ENCODE measurements at places on chromosomes 12 and 14.

- H3K4me3 ChIP-seq, result no peak overlapping the region
- DNase-seq, result no peak
- H3K27me3 ChIP-seq, result no peaks in the 10 kb centered on the region
- H3K4me1 ChIP-seq, result peaks cover 37% of the 10 kb centered on the region
- no peaks in the 10 kb centered on the region for H3K36me3 ChIP-seq
Observed at GRCh38 chr14:50233951-50234250, 2.5 kb upstream of the SOS2 start.

- peak overlapping the region; percentile 57 for H3K27ac ChIP-seq
- H3K27me3 ChIP-seq, result no peaks in the 10 kb centered on the region
- no peak overlapping the region for H3K4me3 ChIP-seq
- no peak for DNase-seq
- H3K36me3 ChIP-seq, result no peaks in the 10 kb centered on the region
Observed at GRCh38 chr12:24798335-24798734, 150.6 kb downstream of the BCAT1 start.

DNA sequence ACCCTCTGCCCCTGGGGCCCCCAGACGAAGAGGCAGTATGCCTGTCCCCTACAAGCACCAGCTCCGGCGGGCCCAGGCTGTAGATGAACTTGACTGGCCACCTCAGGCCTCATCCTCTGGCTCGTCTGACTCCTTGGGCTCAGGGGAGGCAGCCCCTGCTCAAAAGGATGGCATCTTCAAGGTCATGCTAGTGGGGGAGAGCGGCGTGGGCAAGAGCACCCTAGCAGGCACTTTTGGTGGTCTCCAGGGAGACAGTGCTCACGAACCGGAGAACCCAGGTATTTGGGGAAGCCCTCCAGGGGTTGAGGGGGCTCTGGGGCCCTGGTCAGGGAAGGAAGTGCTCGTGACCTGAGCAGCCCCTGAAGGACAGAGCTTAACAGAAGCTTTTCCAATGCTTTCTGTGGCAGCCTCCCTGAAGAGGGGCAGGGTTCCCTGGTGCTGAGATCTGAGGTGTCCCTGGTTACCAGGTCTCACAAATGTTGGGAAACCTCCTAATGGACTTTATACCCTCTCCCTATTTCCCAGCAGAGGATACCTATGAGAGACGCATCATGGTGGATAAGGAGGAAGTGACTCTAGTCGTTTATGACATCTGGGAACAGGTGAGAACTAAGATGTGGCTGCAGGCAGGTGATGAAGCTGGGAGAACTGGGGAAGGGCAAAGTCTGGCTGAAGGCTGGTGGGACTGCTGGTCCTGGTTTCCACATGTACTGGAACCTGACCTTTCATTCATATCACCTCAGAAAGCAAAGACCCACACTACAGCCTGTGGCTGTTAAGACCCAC lies 1.9 kb downstream of the REM2 start:
- H3K27me3 ChIP-seq, result peaks cover 20% of the 10 kb centered on the region
- H3K4me1 ChIP-seq, result peaks cover 75% of the 10 kb centered on the region
- H3K4me3 ChIP-seq, result no peak overlapping the region
- no peak for DNase-seq

DNA sequence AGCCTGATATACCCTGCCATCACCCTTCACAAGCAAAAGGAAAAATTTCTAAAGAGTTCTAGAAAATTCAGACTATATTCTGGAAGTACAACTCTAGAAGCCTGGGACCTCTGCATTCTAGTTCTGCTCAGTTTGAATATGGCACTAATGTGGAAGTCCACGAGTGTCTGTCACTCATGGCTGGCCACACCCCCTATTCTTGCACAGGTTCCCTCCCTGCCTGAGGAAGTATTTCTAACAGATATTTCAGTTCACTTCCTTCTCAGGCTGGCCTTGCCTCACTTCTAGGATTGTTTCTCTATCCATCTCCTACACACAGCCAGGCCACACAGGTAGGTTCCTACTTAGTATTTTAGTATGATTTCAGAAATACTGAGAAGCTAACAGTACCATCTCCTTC lies 67.4 kb downstream of the PHLDA1 start:
- no peaks in the 10 kb centered on the region for H3K27me3 ChIP-seq
- no peak overlapping the region for H3K27ac ChIP-seq

- no peaks in the 10 kb centered on the region for H3K36me3 ChIP-seq
- no peak for DNase-seq
- no peaks in the 10 kb centered on the region for H3K27me3 ChIP-seq
- H3K4me1 ChIP-seq, result no peaks in the 10 kb centered on the region
- no peak overlapping the region for H3K4me3 ChIP-seq
Observed at GRCh38 chr14:58824796-58825195, 187.0 kb downstream of the DACT1 start.

Measured in spleen (tissue), 13 donors.